Stimulated activated CD4-positive, alpha-beta T cell treated with anti-CD3 and anti-CD28 coated beads, TNF-alpha, amount 100 ng/mL, for 1 hour (primary cell): ENCODE measurements at places on chromosomes 16 and 17.

- DNase-seq: no peak
Observed at GRCh38 chr17:40032322-40033320, 17.4 kb downstream of the CSF3 start.

GRCh38 chr17:66593116-66593515 lies 241.8 kb upstream of the CACNG5 start:
- DNase-seq: no peak

GRCh38 chr17:44601973-44602372 lies 44.7 kb downstream of the FZD2 start:
- no peak for DNase-seq

GRCh38 chr17:33595828-33596227 lies 302.7 kb upstream of the ASIC2 start:
- no peak for DNase-seq

DNA sequence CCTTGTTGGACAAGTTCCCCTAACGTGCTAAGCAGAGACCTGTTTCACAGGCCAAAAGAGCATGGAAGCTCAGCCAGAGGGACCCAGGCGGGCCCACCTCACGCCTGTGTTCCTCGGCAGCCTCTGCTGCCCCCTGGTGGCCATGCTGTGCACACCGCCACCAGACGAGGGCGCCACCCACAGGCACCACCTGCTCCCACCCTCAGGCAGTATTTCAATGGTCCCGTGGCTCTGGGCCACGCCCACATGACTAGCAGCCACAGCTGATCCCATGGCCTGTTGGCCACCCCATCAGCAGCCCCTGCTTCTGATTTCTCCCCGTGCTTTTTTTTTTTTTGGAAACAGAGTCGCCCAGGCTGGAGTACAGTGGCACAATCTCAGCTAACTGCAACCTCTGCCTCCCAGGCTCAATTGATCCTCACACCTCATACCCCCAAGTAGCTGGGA lies 18.9 kb downstream of the MPG start:
- peak; percentile 76 for DNase-seq

DNA sequence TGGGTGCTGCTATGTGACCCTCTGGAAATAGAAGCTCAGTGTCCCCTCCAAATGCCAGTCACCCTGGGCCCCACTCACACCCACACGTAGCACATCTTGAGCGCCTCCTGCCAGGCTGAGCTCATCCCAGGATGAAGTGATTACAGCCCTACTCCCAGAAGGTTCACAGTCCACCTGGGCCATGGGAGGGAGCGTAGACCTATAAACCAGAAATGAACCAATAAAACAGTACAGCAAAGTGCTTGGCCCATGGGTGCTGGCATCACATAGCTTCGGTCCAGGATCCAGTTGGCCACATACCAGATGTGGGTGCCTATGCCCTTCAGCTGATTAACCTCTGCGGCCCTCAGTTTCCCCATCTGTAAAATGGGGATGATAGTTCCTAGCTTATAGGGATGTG lies 2.2 kb upstream of the BICDL2 start:
- no peak for DNase-seq

- no peak for DNase-seq
Observed at GRCh38 chr17:39099663-39100286, 51.7 kb downstream of the PLXDC1 start.

DNA sequence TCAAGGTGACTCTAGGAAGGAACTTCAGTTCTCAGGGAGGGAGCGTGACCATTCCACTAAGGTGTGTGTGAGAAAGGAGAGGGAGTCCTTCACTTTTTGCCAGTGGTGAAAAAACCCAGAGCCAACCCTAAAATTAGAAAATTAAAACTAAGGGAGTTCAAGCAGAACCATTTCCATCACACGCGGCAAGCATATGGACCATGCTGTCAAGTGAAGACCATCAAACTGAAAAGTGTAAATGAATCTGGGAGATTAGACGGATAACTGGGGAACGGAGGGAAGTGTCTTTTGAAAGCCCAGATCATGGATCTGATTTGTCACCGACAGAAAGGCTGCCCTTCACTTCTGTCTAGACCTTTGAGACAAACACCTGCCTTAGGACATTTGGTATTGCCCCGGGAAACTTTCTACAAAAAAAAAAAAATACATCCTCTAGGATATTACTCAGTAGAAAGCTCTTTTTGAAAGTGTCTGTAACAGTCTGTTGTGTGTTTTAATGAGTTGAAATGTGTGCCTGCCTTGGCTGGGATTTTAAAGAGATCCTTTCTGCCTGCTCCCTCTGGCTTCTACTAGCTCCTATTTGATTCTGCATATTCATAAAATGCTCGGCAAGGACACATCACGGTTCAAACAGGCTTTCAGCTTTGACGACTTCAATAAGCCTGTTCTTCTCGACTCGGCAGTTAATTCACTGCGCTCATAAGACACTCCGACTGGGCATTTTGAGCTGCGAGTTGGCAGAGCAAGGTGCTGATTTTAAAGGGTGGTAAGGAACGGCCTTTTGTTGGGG lies 81.4 kb upstream of the ERCC4 start:
- no peak for DNase-seq

GRCh38 chr16:78251115-78251514 lies 151.7 kb downstream of the WWOX start:
- DNase-seq: no peak

- DNase-seq: no peak
Observed at GRCh38 chr16:89067677-89068443, 25.8 kb upstream of the ACSF3 start.

- DNase-seq: no peak
Observed at GRCh38 chr17:48989100-48989499, 8.1 kb upstream of the IGF2BP1 start.

DNA sequence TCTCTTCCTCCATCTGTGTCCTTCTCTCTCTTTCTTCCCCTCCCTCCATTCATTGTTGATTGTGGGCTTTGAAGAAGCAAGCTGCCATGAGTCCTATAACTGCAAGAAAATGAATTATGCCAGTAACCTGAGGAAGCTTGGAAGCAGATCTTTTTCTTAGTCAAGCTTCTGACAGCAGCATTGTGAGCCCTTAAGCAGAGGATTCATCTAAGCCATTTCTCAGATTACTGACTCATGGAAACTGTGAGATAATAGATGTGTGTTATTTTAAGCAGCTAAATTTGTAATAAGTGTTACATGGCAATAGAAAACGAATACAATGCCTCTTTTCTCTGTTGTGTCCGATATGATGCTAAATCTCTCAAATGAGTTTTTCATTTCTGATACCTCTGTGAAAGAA lies 1109.7 kb downstream of the CDH11 start:
- DNase-seq: no peak

GRCh38 chr17:80738987-80739730 lies 194.5 kb downstream of the RPTOR start:
- no peak for DNase-seq
